Mammary epithelial cell (primary cell): ENCODE measurements at places on chromosomes 2 and 18. TPM values are rescaled to one million over a fixed set of nuclear protein-coding genes. Genes with fewer than 3 reads are reported as not detected.

DNA sequence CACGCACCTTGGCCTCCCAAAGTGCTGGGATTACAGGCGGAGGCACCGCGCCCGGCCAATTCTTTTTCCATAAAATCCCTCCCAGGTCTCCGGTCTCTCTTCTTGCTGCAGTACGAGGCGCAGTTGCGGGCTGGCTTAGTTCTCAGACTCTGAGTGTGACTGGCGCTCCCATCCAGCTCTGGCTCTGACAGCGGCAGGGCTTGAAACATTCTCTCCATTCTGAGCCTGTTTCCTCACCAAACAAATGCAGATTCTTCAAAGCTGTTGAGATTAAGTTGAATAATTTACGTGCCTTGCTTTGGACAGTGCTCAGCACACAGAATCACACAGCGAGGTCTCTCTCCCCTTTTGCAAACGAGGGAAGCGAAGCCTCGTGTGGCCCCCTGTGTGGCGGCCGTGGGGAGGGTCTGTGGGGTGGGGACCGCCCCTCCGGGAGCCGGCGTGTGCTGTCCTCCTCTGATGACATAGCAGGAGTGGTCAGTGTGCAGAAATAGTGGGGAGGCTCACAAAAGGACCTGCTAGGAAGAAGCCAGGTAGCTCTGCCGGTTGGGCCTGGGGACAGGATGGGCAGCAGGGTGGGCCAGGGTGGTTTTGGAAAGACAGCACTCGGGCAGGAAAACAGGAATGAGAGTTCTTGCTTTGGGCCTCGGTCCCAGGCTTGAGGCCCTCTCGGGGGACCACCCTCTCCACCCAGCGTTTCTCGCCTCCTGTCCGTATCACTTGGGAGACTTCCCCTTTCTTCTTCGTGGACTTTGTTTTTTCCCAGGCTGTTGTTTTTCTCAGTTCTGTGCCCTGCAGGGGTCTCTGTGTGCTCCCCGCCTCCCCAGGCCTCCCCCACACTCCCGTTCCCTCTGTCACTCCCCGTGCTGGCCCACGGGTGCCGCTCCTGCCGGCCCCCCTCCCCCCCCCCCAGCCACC is 75.0 kb downstream of the KCNG2 start:
- DNase-seq: no peak

- no peak for DNase-seq
Measured at GRCh38 chr2:162184359-162184758, 32.3 kb upstream of the GCG start.

GRCh38 chr2:160351956-160352355 is 141.7 kb downstream of the RBMS1 start:
- peak; percentile 80 for DNase-seq

LMAN1 gene
- 32.6 TPM for polyA plus RNA-seq

ANKAR gene
- polyA plus RNA-seq: 0.42 TPM

- peak; percentile 45 for DNase-seq
Measured at GRCh38 chr2:51919395-51919794, 887.5 kb upstream of the NRXN1 start.

APOB gene
- polyA plus RNA-seq: not detected

RAB11FIP5 gene
- 24.8 TPM for polyA plus RNA-seq

- DNase-seq: no peak
Measured at GRCh38 chr2:200276472-200276871, 30.0 kb upstream of the SPATS2L start.

- DNase-seq: no peak
Measured at GRCh38 chr2:232323328-232323650, 55.3 kb upstream of the ALPP start.

DNA sequence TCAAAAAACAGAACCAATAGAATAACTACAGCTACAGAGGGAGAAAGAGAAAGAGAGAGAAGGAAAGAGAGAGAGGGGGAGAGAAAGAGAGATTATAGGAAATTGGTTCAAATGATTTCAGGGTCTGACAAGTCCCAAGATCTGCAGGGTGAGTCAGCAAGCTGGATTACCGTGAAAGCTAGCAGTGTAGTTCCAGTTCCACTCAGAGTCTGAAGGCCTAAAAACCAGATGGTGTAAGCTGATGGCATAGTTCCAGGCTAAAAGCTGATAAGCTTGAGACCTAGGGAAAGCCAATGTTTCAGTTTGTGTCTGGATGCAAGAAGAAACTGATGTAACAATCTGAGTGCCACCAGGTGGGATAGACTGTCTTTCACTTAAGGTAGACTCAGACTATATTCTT is 397.7 kb downstream of the TRIB2 start:
- DNase-seq: peak; percentile 27

DNA sequence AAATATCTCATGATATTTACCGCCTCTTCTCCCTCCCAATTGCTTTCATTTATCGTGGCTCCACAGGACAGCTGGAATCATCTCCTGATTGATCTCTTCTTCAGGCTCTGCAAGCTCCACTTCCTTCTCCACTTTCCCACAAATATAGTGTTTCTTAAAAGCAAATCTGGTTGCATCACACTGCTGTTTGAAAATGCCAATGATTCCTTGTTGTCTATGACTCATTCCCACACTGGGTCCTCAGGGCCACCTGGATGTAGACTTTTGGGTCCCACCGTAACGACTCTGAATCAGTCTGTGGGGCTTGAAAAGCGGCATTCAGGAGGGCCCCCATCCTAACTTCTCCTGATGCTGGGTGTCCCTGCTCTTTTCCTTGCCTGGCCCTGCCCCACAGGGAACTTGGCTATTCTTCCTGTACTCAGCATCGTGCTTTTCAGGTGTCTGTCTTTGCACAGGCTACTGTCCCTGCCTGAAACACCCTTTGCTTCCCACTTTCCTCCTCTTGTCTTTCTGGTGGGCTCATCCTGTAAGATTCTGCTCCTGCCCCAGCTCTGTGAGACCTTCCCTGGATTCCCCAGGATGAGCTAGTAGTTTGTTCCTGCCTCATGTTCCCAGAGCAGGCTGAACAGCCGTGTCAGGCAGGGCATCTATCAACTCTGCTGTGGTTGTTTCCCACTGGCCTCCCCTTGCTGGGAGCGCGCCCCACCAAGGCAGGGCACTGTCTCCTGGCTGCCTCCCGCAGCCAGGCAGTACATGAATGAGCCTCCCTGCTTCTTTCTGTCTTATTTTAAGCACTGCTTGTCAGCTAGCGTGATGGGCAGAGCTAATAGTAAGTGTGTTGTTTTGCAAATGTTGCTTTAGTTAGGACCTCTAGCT is 111.9 kb downstream of the KCTD1 start:
- DNase-seq: peak; percentile 72

DNA sequence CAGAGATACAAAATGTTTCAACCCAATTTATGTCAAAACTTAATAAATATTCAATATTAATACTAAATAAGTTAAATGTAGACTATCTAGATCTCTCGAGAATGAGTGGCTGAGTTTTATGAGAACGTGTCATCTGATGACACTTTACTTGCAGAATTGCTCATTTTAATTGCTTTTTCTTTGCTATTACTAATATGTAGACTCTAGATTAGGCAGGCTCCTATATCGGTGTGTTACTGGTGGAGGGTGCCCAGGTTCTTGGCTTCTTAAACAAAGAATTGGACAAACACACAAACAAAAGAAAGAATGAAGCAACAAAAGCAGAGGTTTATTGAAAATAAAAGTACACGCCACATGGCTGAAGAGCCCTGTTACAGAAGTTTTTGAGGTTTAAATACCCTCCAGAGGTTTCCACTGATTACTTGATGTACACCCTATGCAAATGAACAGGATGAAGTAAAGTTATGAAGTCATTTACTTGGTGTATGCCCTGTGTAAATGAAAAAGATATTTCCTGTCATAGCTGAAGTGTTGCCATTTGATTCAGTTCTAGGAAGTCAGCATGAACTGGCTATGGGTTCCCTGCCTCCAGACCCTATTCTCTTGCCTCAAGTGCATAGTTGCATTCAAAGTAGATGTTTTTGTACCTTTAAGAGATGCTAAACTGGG is 122.9 kb upstream of the ITGA4 start:
- DNase-seq: no peak

STPG4 gene
- not detected for polyA plus RNA-seq

DNA sequence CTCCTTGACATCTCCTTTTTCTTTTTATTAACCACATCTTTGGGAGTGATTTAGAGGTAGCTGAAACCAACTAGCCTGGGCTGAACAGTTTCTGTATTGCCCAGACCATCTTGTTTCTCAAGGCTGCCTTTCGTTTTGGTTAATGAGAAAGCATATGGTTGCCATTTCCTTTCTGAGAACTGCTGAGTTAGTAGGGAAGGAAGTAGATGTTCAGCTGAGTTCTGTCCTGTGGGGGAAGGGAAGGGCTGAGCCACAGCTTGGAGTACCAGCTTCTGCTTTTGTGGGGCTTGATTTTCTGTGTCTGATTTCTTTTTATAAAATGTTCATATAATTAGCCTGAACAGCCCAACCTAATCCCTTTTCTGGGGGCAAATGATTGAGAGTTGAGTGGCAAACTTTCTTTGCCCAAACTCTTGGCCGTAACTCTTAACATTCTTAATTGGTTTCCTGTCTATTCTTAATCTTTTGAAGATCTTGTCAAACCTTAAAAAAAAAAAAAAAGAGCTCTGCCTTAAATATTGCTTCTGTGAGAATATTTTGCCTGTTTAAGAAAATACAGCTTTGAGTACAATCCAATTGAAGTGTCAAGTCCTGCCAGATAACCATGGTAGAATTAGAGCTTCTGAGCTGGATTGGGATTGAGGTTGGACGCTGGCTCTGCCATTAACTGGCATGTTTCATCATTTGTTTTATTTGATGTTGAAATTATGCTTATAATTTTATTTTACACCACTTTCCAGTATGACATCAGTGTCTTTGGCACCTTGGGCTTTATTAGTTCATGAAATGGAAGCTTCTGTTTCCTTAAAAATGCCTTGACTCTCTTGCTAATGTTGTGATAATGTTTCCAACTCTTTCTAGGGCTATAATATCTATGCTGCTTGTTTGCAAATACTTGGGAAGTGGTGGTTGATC is 1.9 kb upstream of the NABP1 start:
- DNase-seq: no peak

WDR12 gene
- 33.1 TPM for polyA plus RNA-seq

DNA sequence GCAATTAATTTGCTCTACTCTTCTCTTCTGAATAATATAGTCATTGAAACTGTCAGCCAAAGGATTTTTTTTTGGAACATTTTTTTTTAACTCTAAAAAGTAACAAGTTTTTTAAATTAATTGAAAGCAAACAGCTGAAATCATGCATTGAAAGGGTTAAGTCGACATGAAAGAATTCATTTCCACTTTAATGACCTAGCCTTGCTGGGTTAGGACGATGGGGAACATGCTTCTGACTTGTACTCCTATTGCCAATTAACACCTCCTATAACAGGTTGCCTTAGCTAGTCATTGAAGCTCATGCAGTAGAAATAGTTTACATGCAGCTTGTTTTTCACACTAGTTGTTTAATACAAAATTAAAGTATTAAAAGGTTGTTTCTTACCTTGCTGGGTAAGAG is 47.8 kb downstream of the PSMD14 start:
- no peak for DNase-seq

DNA sequence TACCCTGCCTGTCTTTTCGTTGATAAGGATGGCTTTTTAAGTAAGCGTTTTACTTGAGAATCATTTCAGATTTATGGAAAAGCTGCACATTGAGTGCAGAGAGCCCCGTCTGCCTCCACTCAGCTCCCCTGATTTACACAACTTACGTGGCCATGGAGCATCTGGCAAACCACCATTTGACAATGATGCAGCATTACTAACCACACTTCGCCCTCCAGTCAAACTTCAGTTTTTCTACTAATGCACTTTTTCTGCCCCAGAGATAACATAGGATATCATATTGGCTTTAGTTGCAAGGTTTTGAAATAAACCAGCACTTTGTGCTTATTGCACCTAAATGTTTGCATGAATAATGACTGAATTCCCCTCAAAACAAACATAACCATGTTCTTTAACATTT is 165.1 kb upstream of the TPO start:
- DNase-seq: no peak
